ENCODE measurements at places on chromosomes 4 and X. TPM values are rescaled to one million over a fixed set of nuclear protein-coding genes. Genes with fewer than 3 reads are reported as not detected.

Gene ADH7
- total RNA-seq, result not detected

Gene EVC
- 9.3 TPM for total RNA-seq

Gene PPP2R2C
- total RNA-seq, result not detected

Gene LEF1
- 0.07 TPM for total RNA-seq

Gene ZNF595
- total RNA-seq, result 4.3 TPM

Gene SPANXN1
- total RNA-seq, result not detected

Gene C4orf51
- not detected for total RNA-seq

Gene SLITRK4
- 6.7 TPM for total RNA-seq

Gene C4orf36
- 0.49 TPM for total RNA-seq

Gene NCBP2L
- total RNA-seq, result not detected

Gene APOO
- 18.2 TPM for total RNA-seq

Gene GABRA4
- not detected for total RNA-seq

Gene CXCL6
- total RNA-seq, result 0.67 TPM
